Activated naive CD4-positive, alpha-beta T cell treated with anti-CD3 and anti-CD28 coated beads, Interleukin-2, amount 50 U/mL, for 72 hours (primary cell): ENCODE measurements at places on chromosomes 7 and 10. TPM values are rescaled to one million over a fixed set of nuclear protein-coding genes. Genes with fewer than 3 reads are reported as not detected.

DNA sequence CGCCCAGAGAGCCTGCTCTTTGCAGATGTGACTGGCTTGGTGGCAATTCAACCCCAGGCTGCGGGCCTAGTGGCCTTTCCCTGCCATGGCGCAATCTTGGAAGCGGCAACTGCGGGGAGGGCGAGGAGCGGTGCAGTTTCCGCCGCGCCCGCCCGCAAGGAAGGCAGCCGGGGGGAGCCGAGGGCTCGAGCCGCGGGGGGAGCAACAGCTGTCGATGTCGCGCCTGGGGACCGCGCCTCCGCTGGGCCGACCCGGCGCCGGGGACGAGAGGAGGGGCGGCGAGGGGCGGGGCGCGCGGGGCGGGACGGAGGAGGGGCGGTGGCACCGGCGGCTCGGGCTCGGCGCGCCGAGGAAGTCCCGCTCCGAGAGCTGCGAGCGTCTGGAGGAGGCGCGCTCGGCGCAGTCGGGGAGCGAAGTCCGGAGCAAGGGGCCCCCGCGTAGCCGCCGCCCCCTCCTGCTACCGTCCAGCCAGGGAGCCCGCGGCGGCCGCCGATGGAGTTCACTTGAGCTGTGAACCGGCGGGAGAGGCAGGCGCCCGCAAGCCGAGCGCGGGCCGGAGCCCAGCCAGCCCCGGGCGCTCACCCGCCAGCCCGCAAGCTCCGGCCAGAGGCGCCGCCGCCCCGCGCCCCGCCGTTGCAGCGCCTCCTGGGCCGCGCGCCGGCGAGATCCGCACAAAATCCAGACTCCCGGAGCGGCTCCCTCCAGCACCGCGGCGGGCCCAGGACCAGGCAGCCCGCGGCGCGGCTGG is 438.1 kb upstream of the GALNT17 start:
- DNase-seq, result no peak

DNA sequence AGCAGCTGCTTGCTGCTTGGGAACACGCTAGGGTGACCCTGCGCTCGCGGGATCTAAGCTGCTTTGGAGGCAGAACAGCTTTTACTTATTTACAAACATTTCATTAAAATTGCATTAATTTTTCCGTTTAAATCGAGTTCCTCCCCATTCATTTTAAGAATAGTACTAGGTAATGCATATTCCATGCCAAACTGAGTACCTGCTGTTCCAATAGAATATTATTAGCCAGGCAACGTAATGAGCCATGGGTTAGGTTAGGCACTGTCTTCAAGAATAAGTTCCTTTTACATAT is 860 bp downstream of the EXOC6 start:
- DNase-seq, result no peak

GRCh38 chr7:36690514-36691187 is 33.6 kb downstream of the AOAH start:
- DNase-seq, result no peak

DNA sequence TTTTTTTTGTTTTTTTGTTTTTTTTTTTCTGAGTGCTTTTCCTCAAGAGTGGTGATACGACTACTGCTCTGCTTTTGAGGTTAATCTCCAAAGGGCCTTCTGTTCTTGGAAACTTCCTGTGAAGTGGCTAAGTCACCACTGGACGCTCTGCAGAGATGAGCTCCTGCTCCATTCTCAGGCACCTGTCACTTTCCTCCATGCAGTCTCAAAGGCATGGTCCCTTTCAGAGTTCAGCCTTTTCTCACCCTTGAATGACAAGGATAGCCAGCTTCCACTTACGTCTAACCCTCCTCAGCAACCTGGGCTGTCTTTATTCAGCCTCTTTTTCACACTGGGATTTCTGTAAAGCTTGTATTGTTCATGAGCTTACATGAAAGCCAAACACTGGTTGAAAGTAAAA is 65.8 kb downstream of the BMPER start:
- no peak for DNase-seq

DNA sequence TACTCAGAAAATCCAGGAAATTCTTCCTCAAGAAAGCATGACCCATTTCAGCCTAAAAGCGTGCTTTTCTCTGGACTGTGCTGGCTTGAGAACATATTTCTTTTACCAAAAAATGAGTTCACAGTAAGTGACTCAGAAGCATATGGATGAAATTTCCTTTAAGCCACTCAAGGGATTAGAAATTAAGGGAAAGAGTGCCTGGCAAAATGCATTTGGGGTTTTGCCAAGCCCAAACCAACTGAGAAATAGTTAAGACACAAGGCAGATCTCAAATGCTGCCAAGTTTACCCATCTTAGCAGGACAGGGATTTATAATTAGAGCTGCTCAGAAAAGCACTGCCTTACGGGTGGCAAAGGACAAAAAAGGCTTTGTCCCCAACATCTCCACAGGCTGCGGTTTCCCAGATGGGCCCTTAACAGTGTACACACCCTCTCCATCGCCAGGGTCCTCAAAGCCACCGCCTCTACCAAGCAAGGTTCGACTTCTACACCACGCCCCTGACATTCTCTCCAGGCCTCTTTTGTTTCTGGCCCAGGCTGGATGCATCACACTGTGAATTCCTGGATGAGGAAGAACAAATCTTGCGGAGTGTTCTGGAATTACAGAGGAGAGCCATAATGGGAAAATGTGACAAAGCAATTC is 30.1 kb upstream of the CDHR3 start:
- no peak for DNase-seq

- DNase-seq, result no peak
Observed at GRCh38 chr7:16078076-16078952, 343.0 kb downstream of the CRPPA start.

DNA sequence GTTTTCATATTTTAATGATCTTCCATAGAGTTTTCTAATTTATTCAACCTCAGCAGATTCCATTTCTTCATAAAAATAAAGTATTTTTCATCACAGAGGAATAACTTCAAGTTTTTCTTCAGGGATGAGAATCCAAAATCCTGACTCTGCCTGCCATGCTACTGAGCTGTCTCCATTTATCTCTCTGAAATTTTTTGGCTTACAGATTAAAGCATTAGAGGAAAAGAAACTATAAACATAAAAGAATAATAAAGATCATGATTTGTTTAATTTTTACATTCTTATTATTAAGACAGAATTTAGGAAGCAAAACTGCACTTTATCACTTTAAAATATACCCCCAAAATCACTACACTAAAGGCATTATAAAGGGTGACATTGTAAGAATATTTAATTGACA is 301.8 kb upstream of the NFE2L3 start:
- DNase-seq, result no peak

DNA sequence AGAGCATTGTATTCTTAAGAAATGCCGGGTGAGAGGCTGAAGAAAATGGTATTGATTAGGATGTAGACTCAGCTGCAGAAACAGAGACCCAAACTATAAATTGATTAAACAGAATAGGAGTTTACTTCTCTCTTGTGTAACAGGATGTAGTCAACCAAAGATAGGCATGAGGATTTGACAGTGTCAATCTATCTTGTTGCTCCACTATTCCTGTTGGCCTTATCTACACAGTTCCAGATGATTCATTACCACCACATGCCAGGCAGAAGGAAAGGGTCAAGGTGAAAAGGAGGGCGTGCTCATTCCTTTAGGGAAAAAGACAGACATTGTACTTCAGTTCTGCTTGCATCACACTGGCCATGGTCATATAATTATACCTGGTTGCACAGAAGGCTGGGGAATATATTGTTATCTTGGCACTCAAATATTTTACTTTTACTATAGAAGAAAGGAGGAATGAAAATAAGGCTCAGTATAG is 11.9 kb upstream of the DMTF1 start:
- DNase-seq, result no peak

DNA sequence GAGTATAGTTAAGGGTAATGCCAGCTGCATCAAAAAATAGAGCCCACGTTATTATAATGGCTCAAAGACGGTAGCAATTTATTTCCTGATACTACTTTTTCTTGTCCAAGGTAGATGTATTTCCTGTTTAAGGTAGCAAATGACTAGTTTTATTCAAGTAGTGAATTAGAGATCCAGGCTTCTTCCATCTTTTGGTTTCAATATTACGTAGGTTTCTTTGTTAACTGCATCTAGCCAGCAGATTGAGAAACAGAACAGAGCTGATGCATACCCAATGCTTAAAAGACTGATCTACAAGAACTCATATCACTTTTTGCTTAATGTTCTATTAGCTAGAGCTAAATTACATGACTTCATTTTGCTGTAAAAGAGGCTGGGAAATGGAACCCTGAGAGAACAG is 992.1 kb downstream of the NRG3 start:
- no peak for DNase-seq

DNA sequence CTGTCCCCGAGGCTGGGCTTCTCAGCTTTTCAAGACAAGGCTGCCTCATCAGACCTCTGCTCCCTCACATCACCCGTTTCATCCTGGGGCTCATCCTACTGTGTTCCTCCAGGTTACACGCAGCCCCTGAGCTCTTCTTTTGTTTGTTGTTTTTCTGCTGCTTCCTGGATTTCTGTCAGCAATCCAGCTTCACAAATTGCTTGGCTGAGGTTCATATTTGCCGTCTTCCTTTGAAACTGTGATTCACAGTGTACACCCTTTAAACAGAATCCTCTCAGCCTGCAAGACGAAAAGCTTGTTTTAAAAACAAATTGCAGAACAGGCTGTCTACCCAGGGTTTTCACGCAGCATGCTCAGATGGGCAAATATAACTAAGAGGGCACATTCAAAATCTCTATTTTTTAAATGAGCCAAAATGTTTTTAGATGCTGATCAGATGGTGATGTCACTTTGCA is 39.1 kb upstream of the PARD3 start:
- no peak for DNase-seq

DNA sequence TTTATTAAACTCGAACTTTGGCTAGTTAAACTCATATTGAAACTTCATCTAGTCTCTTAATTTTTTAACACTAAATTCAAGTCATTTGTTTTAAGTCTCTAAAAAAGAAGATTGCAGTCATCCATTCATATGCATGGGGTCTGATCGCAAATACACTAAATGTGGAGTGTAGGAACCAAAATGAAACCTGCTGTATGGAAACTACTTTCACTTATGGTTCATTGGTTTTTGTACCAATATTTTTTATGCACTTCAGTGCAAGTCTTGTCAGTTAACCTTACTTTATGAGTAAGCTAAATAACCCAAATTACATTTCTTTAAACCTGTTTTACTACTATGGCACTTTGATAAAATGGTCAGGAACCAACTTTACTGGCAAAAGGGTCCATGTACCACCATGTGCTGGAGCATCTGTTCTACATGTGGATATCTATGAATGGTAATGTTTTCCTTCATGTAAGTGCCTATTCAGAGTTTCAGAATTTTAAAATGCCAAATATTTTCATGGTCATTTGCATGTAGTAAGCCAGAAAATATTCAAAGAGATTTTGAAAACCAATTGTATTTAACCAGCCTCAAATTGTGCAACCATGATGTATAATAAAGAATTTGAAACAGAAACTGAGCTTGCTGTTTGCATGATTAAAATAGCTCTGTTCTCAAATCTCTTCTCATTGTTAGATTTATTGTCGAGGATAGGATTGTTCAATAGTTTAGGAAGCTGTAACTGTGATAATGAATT is 7.6 kb upstream of the SUPV3L1 start:
- DNase-seq, result no peak

DNA sequence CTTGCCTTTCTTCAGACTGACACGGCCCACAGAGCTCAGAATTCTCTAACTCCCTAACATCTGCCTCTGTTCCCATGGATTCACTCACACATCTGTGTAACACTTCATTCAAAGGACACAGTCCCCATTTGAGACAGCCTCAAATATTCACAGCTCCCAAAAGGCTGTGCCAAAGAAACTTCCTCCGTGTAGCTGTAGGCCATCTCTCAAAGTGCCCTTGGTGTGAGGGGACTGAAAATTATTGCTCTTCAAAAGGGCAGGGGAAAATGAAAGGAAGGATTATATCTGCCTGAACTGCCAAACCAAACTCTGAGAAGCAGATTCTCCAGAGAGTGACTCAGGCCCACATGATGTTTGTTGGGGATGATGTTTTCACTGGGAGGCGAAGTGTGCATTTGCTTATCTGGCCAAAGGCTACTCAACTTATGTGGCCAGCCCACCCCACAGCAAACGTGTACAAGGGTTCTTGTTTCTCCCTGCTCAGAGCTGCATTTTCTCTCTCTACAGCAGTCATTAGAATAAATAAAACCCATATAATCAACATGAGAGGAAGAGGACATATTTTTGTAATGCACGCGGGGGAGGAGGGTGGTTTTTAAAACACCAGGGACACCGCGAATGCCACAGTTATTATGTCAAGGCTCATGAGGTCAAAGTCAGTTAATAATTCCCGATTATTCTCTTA is 302.4 kb upstream of the NFE2L3 start:
- DNase-seq, result no peak

DNA sequence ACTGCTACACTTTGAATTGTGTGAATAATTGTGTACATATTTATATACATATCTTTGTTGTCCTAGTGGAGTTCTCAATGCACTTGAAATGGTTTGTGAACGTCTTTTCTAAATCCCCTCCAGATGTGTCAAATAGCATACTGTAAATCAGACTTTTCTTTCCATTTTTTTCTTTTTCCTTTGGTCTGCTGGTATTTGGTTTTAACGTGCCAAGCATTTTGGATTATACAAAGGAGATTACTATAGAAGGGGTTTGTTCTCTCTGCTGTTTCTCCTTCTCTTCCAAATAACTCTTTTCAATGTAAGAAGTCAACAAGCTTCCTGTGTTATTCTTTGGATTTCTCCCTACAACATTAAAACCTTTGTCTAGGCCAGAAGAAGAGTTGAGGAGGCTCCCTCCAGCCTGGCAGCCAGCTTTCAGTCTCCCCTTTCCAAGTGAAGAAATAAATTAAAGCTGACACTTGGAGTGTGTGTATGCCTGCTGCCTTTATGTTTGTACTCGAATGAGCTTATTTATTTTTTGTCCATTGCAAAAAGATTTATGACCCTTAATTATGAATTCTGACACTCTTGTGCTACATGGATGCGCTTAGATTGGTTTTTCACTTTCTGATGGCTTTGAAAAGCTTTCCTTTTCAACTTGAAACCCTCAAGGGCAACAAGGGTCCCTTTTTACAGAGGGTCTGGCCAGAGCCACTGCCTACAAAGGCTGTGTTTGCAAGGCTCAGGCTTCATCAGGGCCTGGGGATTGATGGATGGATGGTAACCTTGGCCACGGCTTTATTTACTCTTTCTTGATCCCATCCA is 107.8 kb downstream of the RAB18 start:
- DNase-seq, result no peak

GRCh38 chr10:78537018-78537417 is 503.4 kb downstream of the RPS24 start:
- DNase-seq, result no peak

- no peak for DNase-seq
Observed at GRCh38 chr7:25282194-25282593, 53.9 kb upstream of the NPVF start.

The TMEM184A gene
- total RNA-seq, result 0.12 TPM

The BHLHA15 gene
- 0.66 TPM for total RNA-seq

The PRSS1 gene
- total RNA-seq, result not detected

The DNAJC1 gene
- 27.8 TPM for total RNA-seq

The NPFFR1 gene
- total RNA-seq, result not detected

The HECTD2 gene
- total RNA-seq, result 3.0 TPM

The HSPA12A gene
- not detected for total RNA-seq

The CYP2C19 gene
- not detected for total RNA-seq

The ABCA13 gene
- total RNA-seq, result not detected
